ACHN (cell line): ENCODE measurements at places on chromosomes 3 and 15.
A peak's percentile ranks its signal among the peaks of the same experiment; 100 is the strongest.

- no peak for DNase-seq
These were observed 125.5 kb downstream of the MITF start for GRCh38 chr3:69864766-69865165.

DNA sequence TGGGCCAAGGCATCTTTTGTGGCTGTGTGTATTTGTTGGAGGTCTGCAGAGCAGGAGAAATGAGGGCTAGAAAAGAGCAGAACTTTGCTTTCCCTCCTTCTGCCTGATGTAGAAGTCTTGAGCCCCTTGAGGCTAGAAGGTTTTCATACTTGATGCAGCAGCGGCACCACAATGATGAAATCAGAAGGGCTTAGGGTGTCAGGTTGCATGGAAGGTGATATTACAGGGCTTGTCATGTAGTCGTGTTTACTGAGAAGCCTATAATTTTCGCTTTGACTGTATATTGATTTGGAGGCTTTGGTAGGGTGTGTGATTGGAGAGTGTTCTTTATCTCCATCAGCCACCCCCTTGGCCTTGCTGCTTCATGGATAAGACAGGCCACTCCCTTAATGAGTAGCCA lies 339.8 kb downstream of the THSD4 start:
- no peak for DNase-seq

DNA sequence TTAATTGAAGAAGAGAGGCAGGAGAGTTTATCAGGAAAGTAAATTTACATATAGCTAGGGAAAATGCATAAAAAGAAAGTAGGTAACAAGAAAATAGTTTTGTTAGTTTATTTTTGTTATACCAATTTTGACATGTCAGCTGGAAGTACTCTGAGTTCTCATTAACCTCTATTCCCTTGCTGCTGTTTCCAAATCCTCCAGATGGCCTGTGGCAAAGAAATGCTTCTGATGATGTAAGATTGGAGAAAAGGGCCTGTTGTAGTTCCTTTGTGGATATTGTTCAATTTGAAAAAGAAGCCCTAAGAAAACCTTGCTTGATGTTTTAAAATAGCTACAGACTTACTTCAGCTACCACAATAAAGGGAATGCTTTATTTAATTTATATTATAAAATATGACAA lies 192.9 kb upstream of the SLITRK3 start:
- DNase-seq, result no peak

GRCh38 chr3:182954553-182955235 lies 25.6 kb downstream of the DCUN1D1 start:
- DNase-seq, result peak; percentile 30

DNA sequence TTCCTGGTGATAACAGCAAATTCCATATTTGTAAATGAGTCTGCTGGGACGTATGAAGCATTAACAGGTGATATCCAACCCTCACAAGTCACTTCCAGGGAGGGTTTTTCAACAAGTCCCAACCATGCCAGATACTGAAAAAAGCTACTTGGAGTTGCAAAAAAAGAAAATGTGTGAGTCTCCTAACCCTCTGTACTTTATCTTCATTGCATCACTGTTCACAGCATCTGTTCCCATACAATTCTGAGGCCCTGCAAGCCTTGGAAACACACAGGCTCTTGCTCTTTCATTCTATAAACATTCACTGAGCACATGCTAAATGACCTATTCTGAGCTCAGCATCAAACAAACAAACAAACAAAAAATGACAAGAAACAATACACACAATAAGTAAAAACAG lies 120.8 kb downstream of the RFTN1 start:
- no peak for DNase-seq

DNA sequence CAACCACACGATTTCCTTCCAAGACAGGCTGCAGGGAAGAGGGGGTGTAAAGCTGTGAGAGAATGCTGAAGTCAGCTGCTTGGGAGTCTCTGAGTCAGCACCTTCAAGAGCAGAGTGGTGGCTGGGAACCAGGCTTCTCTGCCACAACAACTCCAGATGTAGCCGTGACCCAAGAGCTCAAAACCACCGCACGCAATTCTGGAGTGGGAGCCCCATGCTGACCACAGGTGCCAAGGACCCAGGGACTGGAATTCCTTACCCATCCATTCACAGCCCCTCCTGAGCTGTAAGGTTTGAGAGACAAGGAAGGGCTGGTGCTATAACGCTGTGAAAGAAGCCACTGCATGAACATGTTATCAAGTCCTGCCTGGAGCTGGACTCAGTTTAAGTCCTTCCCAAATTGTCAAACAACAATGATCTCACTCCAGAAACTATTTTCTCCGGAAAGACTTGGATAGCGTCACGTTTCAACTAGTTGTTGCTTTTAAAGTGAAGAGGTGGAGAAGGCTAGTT lies 61.4 kb downstream of the UMPS start:
- DNase-seq, result no peak

- no peak for DNase-seq
These were observed 510 bp downstream of the RASL12 start for GRCh38 chr15:65067317-65067644.
